Osteocyte (in vitro differentiated cells): ENCODE measurements at places on chromosomes 16 and 17. TPM values are rescaled to one million over a fixed set of nuclear protein-coding genes. Genes with fewer than 3 reads are reported as not detected.

- DNase-seq: no peak
- H3K4me3 ChIP-seq: no peak overlapping the region
- peaks cover 63% of the 10 kb centered on the region for H3K4me1 ChIP-seq
- no peaks in the 10 kb centered on the region for H3K27me3 ChIP-seq
Measured at GRCh38 chr16:87841340-87842208, 27.7 kb downstream of the SLC7A5 start.

DNA sequence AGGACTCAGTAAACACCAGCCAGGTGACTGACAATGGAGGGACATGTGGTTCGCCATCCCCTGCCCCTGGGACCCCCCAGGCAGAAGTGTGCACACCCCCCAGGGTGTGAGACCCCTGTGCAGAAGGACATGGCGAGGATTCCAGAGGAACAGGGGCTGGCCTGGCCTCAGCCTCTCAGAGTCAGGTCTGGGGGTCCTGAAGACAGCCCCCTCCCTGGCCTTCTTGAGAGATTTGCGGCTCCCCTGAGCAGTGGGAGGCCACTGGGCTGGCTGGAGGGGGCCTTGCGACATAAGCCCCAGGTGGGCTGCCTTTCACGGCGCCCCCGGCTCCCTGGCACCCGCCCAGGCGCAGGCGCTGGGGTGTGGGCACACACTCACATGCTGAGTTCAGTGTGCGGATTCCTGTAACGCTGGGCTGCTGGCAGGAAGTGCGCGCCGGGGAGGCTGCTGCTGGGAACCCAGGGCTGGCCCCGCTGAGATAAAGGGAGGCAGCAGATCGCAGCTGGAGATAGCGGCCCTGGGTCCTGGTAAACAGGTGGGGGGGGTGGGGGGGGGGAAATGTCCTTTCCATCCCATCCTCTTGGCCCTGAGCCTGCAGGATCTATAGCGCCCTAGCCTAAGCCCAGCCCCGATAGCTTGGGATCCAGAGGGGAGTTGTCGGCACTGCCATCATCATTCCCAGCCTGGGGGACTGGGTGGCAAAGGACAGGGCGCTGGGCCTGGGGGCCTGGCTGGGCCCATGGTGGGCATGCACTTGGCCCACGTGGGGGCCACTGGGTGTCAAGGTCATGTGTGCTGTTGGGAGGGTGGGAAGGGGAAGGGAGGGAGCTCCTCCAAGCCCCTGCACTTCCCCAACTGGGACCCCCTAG is 27.1 kb downstream of the TMEM235 start:
- no peak overlapping the region for H3K4me3 ChIP-seq
- H3K27me3 ChIP-seq: no peaks in the 10 kb centered on the region
- DNase-seq: no peak

DNA sequence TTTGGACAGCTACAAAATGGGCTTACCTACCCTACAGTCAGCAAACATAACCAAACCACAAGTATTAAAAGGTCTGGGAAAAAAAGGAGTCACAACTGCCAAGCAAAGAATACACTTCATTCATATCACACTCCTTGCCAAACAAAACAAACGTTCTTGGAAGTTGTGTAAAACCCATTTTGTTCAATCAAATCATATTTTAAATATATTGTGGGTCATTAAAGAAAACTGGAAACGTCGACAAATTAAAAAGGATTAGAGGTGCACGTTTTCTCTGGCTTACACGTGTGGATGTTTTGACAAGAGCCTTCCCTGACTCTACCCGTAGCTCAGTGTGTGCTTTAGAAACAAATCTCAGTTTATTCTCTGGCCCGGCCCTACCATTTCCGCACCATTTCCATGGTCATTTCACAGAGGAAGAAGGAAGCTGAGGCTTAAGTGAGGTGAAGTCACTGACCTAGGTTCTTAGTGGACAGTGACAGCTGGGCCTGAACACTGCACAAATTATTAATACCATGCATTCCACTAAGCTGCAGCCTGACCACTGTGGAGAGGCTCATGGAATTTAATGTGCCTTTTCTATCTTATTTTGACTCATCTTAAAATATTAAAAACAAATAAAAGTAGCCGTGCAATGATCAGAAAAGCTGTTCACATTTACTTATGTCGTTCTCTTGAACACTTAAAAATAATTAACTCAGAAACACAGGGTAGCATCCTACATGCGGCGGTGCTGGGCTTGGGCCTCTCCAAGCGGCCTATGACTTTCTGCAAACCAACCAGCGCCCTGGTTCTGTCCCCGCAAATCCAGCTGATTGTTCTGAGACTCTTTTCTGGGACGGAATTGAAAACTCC is 968 bp downstream of the CEP112 start:
- no peaks in the 10 kb centered on the region for H3K27me3 ChIP-seq
- H3K4me1 ChIP-seq: peaks cover 21% of the 10 kb centered on the region
- DNase-seq: no peak

DNA sequence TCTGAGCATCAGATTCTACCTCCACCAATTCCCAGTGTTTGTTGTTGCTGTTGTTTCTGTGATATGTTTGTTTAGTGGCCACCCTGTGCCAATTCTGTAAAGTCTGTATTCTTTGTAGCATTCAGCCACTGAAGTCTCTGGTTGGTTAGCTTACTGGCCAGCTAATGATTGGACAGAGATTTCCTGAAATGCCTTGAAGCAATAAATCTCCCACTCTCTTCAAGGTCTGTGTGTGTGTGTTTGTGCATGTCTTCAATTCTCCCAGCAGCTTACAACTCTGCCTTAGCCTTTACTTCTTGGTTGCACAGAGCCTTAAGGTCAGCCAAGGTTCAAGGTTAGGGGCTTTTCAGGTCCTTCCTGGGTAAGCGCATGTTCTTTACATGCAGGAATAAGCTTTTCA is 38.2 kb downstream of the PRPSAP2 start:
- H3K4me1 ChIP-seq: no peaks in the 10 kb centered on the region
- H3K27me3 ChIP-seq: no peaks in the 10 kb centered on the region
- H3K4me3 ChIP-seq: no peak overlapping the region
- H3K27ac ChIP-seq: no peak overlapping the region
- peaks cover 50% of the 10 kb centered on the region for H3K36me3 ChIP-seq

- DNase-seq: no peak
- no peak overlapping the region for H3K4me3 ChIP-seq
- no peaks in the 10 kb centered on the region for H3K27me3 ChIP-seq
Measured at GRCh38 chr17:47076171-47076570, 97.1 kb upstream of the RPRML start.

DNA sequence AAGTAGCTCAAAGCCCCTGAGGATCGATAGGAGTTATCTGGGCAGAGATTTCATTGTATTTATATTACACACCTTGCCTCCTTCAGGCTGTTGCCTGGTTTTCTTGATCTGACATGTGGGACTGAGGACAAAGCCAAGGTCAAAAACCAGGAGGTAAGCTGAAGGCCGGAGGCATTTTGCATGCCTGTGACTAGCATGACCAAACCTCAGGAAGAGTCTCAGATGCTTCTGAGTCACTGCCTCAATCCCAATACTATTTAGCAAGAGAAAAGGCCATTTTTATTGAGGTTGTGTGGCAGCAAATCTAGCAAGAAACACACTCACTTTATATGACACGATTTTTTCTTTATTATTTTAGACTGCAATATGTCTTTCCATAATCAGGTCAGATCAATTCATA is 968.1 kb downstream of the CDH11 start:
- DNase-seq: no peak
- H3K27me3 ChIP-seq: no peaks in the 10 kb centered on the region
- no peak overlapping the region for H3K4me3 ChIP-seq
- no peaks in the 10 kb centered on the region for H3K36me3 ChIP-seq
- no peak overlapping the region for H3K27ac ChIP-seq

DNA sequence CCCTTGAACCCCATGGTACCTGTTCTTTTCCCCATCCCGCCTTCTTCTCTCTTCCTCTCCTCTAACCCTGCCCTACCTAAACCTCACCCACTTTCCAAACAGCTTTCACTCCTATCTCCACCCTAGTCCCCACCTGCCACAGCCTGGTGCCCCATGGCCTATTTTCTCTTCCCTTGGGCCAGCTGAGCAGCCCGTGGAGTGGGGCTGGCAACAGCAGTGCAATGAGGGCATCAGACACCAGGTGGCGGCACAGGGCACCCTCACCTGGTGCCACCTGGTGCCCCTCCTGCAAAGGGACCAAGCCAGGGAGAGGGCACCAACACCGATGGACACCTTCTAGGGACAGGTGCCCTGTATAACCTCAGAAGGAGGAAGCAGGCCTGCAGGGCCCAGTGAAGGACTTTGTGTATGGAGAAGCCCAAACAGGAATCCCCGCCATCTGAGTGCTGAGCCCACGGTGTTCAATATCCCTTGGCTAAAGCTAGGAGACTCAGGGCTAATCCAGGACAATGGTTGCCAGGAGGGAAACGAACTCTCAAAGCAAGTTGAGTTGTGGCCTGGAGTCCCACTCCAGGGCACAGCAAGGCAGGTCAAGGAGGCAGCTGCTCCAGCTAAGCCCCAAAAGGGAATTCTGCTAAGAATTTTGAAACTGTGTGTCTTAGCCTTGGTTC is 4.0 kb upstream of the ABCC3 start:
- H3K27me3 ChIP-seq: peaks cover 36% of the 10 kb centered on the region
- no peak overlapping the region for H3K4me3 ChIP-seq
- H3K27ac ChIP-seq: no peak overlapping the region
- no peak for DNase-seq

DNA sequence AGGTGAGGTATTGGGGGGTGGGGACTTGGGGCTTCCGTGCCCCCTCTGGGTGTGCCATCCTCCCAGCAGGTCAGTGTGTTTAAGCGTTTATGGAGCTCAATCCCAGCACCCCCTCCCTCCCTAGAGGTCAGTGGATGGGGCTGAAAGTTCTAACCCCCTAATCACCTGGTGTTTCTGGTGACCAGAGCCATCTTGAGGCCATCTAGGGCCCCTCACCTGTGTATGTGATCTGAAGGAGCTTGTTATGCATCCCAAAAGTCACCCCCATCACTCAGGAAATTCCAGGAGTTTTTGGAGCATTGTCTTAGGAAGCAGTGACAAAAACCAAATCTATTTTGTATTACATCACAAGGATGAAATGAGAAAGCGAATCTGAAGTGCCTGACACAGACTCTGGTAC is 67.8 kb upstream of the NOL11 start:
- H3K4me1 ChIP-seq: peaks cover 5% of the 10 kb centered on the region
- no peak for DNase-seq
- no peaks in the 10 kb centered on the region for H3K36me3 ChIP-seq
- no peaks in the 10 kb centered on the region for H3K27me3 ChIP-seq
- H3K4me3 ChIP-seq: no peak overlapping the region

GRCh38 chr17:31696184-31696602 is 162.9 kb downstream of the COPRS start:
- H3K27me3 ChIP-seq: no peaks in the 10 kb centered on the region
- H3K4me1 ChIP-seq: peaks cover 62% of the 10 kb centered on the region
- peak overlapping the region; percentile 27 for H3K4me3 ChIP-seq
- H3K36me3 ChIP-seq: no peaks in the 10 kb centered on the region

DNA sequence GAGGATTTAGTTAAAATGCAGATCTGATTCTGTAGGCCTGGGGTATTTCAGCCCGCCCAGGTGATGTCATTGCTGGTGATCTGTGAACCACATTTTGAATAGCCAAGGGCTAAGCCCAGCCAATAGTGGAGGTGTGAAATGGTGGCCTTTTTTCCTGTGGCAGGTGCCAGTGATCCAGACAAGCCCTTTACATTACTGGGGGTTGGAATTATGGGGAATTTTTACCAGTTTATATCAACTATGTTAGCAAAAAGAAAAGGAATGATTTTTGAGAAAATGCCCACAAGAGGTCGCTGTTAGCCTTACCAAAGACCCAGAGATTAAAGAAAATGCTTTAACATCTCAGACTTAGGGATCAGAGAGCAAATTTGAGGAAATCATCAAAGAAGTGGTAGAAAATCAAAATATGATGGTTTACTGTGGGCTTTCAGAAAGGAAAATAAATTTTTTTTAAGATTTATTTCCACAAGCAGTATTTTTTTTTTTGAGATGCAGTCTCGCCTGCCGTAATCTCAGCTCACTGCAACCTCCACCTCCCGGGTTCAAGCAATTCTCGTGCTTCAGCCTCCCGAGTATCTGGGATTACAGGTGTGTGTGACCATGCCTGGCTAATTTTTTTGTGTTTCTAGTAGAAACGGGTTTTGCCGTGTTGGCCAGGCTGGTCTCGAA is 3.9 kb downstream of the VPS35L start:
- no peak overlapping the region for H3K27ac ChIP-seq
- H3K4me1 ChIP-seq: peaks cover 20% of the 10 kb centered on the region
- H3K27me3 ChIP-seq: no peaks in the 10 kb centered on the region
- H3K4me3 ChIP-seq: no peak overlapping the region

DNA sequence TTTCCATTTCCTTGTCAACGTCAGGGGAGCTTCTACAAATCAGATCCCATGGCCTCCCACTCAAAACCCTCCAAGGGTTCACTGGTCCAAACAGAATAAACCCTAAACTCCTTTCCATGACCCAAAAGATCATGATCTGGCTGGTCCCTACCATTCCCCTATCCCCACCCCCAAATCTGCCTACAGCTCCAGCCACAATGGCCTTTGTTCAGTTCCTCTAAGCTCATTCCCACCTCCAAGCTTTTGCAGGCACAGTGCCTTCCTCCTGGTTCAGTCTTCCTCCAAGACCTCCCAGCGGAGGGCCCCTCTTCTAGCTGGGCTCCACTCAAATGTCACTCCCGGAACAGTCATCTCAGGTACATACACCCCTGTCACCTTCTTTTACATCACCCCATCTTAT is 2.0 kb downstream of the GPRC5B start:
- H3K36me3 ChIP-seq: no peaks in the 10 kb centered on the region
- DNase-seq: no peak
- H3K27me3 ChIP-seq: peaks cover 27% of the 10 kb centered on the region
- no peak overlapping the region for H3K27ac ChIP-seq

DNA sequence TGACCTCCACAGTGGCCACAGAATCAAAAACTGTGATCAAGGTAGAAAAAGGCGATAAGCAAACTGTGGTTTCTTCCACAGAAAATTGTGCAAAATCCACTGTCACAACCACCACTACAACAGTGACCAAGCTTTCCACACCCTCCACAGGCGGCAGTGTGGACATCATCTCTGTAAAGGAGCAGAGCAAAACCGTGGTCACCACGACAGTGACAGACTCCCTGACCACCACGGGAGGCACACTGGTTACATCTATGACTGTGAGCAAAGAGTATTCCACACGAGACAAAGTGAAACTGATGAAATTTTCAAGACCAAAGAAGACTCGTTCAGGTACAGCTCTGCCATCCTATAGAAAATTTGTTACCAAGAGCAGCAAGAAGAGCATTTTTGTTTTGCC is 83.6 kb downstream of the C17orf58 start:
- H3K4me3 ChIP-seq: no peak overlapping the region
- H3K4me1 ChIP-seq: peaks cover 11% of the 10 kb centered on the region
- no peak overlapping the region for H3K27ac ChIP-seq
- peaks cover 50% of the 10 kb centered on the region for H3K36me3 ChIP-seq

Gene ZNRF1
- 30.9 and 32.1 TPM in 2 replicates for total RNA-seq

Gene KCNJ18
- not detected in 2 replicates for total RNA-seq

Gene CPHXL2
- total RNA-seq: not detected in 2 replicates

Gene TLCD3B
- total RNA-seq: 0.32 and 0.52 TPM in 2 replicates

Gene HOXB1
- not detected in 2 replicates for total RNA-seq

Gene CMTM2
- total RNA-seq: not detected in 2 replicates

Gene VPS25
- total RNA-seq: 63.9 and 66.1 TPM in 2 replicates

Gene CHST6
- 0.43 and 0.55 TPM in 2 replicates for total RNA-seq

Gene KRTAP9-2
- total RNA-seq: not detected in 2 replicates
